Stimulated activated CD4-positive, alpha-beta T cell treated with anti-CD3 and anti-CD28 coated beads, TNF-alpha, amount 100 ng/mL, for 1 hour (primary cell): ENCODE measurements at places on chromosomes 7 and 10.

DNA sequence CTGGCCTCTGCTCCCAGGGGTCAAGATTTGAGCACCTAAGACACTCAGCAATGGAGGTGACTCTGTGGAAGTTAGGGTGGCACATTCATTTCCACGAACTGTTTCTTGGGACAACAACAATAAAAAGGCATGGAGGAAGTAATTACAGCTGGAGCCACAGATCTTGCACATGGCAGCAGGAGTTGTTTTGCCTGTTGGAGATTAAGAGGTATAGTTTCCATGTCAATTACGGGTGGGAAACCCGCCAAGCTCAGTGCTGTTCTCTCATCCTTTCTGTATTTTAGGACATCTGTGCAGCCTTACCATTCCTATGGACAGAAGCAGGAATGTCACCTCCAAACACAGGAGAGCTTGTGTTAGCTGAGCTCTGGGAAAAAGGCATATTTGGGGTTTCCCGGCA is 201.2 kb downstream of the SNX10 start:
- DNase-seq = no peak

- no peak for DNase-seq
Observed at GRCh38 chr10:76583711-76584161, 1053.9 kb downstream of the KCNMA1 start.

- no peak for DNase-seq
Observed at GRCh38 chr7:28418966-28419365, 6.6 kb downstream of the CREB5 start.

DNA sequence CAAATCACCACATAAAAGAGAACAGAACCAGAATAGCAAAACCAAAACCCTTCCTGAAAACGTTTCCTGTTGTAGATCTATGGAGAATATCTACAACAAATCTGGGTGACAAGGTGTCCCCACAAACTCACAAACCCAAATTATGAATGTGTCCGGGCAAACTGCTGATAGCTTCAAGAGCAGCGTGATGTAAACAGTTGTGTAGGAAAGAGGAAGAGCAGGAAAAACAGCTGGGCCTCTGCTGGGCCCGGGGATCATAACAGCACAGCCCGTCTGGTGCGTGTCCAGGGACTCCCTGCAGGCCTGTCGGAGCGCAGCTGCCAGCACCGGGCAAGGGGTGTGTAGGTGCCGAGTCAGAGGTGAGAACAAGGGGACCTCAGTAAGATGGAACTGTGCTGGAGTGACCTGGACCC is 53.7 kb downstream of the KCNH2 start:
- no peak for DNase-seq

- DNase-seq = no peak
Observed at GRCh38 chr10:128380946-128381345, 254.7 kb upstream of the MKI67 start.
